IMR-90 (cell line): ENCODE measurements at places on chromosomes 3 and 15. TPM values are rescaled to one million over a fixed set of nuclear protein-coding genes. Genes with fewer than 3 reads are reported as not detected.

Gene GPR87
- total RNA-seq = 0.28 and 0.36 TPM in 2 replicates

DNA sequence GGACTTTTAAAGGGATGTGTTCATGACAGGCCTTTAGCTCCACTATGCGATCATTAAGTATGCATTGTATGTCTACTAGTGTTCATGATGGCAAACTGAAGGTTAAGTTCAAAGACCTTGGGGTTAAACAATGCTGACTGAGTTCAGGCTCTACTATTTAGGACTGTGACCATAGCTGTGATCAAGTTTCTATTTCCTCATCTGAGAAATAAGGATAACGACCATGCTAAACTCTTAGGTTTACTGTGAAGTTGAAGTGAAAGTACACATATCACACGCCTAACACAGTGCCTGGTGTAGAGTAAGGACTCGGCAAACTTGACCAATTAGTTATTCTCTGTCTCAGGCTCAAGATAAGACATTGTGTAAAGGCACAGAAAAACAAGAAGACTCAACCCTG is 243.2 kb downstream of the MBNL1 start:
- no peak for DNase-seq

- DNase-seq = peak; percentile 65
Observed at GRCh38 chr3:171375666-171376595, 84.3 kb downstream of the TNIK start.

DNA sequence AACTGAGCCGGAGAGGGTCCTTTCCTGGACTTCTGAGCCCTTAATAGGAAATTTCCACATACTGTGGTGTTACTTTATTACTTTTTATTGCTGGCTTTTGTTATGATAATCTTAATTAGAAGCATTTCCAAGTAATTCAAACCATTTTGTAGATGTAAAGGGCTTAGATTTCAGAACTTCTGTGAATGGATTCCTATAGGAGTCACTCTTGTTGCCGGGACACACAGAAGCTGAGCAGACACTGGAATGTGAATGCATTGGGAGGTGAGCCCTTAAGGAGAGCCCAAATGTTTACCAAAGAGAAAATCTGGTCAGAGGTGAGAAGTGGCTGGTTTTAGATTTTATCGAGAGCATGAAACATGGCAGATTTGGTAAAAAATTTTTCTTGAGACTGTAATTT is 87.4 kb downstream of the FNDC3B start:
- DNase-seq = no peak
